ENCODE measurements at places on chromosomes 1 and 21.
A peak's percentile ranks its signal among the peaks of the same experiment; 100 is the strongest.

DNA sequence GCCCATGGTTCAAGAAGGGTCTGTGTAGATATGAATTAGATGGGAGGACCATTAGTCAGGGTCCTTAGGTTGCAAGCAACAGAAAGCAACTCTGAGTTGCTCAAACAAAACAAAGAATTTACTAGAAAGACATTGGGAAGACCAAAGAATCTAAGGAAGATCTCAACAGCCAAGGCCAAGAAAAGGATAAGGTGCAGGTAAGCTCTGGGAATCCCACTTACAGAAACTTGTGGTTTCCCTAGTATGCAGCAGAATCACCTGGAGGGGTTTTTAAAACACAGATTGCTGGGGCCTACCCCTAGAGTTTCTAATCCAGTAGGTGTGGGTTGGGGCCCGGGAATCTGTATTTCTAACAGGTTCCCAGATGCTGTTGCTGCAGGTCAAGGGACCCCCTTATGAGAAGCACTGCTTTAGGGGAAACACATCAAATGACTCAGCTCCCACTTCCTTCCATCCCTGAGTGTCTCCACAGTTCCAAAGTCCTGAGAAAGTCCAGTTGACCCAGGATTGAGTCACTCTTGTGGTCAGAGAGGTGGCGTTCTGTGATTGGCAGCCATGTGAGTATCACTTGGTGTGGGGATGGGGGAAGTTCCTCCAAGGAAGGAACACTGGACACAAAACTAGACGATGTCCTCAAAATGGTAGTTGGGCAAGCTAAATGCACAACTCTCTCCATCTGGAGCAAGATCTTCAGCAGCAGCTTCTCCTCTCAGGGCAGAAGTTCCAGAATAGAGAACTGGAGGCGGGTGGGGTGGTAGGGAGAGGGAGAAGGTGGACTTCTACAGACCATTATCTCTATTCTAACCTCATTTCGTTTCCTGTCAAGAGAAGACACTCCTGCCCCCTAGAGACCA lies 24.2 kb upstream of the EYA3 start:
- DNase-seq = no peak

GRCh38 chr1:213244664-213245091 lies 193.6 kb downstream of the RPS6KC1 start:
- no peak for DNase-seq

- no peak for DNase-seq
These were observed 494.2 kb downstream of the NEGR1 start for GRCh38 chr1:71788113-71788512.

DNA sequence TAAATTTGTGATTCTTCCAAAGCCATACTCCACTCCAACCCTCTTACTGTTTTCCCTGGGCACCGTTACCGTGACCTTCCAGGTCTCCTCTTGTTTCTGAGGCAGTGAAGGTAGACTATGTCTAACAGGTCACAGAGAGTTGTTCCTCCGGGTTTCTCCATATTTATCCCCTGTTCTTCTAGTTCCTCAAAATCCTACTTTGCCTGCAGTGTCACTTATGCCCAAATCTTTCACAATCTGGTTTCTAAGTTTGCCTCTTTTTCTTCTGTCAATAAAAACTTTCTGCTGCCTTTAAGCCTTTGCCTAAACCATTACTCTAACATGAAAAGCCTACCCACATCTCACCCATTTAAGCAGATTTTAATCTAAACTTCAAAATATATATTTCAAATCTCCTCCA lies 87.7 kb downstream of the C4BPA start:
- DNase-seq = no peak

DNA sequence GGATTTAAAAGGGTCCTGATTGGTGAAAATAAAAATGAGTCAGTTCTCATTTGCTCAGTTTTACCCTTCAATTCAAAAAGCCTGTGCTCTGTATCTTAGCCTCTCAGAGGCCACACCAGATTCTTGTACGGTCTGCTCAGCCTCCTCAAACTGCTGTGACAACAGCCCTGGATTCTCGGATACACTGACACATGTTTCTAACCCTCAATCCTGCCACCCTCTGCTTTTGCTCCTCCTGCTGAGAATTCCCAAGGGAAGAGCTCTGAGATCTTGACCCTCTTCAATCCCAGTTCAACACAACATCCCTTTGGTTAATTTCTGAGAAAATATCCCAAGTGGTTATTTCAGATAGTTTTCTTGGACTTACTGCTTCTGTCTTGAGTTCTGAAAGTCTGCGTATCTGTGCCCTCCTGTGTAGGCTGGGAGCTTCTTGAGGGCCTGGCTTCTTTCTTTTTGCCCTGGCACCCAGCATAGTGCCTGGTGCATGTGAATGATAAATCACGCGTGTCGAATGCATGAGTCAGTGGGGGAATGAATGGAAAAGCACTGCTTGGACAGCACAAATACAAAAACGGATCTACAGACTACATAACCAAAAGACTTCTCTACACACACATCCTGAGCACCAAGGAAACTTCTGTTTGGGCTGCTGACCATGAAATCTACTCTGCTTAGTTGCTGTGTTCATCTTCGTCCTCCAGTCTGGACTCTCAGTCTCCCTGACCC lies 24.5 kb downstream of the IRF2BP2 start:
- DNase-seq = no peak

DNA sequence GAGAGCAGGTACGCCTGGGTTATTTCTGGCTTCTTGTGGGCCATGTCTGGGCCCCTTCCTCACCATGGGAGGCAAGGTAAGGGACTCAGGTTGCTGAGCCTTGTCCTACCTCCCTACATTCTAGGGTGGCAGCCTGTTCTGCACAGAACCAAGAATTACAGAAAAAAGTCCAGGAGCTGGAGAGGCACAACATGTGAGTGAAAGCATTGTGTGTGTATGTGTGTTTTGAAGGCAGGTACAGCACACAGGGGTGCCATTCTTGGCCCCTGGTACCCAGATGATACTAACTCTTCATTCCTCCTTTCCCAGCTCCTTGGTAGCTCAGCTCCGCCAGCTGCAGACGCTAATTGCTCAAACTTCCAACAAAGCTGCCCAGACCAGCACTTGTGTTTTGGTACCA lies 4.4 kb downstream of the JTB start:
- no peak for DNase-seq

DNA sequence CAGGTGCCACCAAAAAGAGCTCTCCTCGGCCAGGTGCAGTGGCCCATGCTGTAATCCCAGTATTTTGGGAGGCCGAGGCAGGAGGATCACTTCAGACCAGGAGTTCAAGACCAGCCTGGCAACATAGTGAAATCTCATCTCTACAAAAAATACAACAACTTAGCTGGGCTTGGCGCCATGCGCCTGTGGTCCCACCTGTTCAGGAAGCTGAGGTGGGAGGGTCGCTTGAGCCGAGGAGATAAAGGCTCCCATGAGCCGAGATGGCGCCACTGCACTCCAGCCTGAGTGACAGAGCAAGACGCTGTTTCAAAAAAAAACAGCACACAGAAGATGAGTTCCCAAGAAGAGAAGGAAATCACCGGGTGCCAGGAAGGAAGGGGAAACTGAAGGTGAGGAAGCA lies 67.0 kb downstream of the CHD5 start:
- no peak for DNase-seq

DNA sequence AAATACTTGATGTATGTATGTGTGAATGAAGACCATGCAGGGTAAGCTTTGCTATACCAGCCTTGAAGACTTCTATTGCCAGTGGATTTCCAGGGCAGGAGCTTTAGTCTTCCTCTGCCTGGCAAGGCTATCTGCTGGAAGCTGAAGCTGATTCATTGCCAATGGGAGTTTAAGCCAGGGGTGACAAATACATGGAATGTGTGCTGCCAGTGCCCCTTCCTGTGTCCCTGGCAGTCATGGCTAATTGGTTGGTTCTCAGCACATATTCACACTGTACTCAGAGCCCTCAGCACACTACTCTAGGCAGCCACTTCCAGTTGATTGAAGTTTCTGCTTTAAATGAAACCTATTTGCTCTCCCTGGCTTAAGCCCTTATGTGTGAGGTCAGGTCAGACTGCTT lies 1.5 kb downstream of the ZSCAN20 start:
- no peak for DNase-seq

GRCh38 chr1:33181921-33182341 lies at the start of gene TRIM62:
Gene TRIM62 (minus strand): TSS chr1:33182043. CDS start chr1:33181432, 611 bp downstream.
- DNase-seq = peak; percentile 75

- no peak for DNase-seq
These were observed 22.7 kb downstream of the WDTC1 start for GRCh38 chr1:27257155-27257554.

GRCh38 chr1:25760871-25761270 lies 39.1 kb upstream of the SELENON start:
- no peak for DNase-seq

DNA sequence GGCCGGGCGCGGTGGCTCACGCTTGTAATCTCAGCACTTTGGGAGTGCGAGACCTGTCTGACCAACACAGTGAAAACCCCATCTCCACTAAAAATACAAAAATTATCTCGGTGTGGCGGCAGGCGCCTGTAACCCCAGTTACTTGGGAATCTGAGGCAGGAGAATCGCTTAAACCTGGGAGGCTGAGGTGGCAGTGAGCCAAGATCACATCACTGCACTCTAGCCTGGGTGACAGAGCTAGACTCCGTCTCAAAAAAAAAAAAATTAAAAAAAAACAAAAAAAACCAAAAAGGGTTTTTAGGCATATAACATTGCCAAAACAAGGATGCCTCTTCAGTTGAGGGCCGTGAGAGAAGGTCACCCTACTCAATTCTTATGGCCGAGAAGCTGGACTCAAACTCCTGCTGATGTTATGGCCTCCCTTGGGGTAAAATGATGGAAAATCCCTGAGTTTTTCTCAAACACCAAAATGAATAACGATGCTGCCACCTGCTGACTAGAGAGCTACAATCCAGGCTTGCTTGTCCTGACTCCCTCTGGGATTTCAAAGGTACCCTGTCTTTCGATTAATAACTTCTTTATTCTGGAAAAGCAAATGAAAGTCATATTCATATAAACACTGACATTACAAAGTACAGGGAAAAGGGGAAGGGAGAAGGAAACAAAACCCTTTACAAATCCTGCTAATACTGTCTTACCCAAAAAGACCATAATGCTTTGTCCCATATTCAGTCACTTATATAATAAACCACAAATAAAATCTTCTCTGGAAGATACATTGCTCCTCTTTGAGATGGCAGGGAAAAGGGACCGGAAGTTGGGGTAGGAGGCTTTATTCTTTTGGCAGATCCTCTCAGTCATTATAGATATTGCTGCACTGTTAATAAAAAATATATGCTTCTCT lies 10.7 kb downstream of the RAB42 start:
- DNase-seq = no peak

GRCh38 chr1:151995774-151996173 lies 2.1 kb upstream of the S100A10 start:
- no peak for DNase-seq

DNA sequence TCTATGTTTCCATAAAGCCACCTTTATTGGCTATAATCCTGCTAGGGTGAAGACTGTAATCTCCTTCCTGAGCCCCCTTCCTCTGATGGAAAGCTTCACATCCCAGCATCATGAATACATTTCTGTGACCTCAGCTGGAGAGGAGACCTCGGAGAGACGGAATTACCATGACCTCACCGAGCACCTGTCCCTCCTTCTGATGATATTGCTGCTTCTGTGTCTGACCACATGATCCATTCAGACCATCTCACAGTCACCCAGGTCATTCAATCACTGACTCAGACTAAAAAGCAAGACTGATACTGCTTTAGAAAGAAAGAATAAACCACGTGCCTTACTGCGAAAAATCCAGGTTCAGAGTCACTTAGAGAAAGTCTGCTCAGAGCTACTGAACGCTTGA lies 8.8 kb downstream of the KCND3 start:
- no peak for DNase-seq

GRCh38 chr1:183461350-183461749 lies 10.9 kb upstream of the SMG7 start:
- DNase-seq = no peak

DNA sequence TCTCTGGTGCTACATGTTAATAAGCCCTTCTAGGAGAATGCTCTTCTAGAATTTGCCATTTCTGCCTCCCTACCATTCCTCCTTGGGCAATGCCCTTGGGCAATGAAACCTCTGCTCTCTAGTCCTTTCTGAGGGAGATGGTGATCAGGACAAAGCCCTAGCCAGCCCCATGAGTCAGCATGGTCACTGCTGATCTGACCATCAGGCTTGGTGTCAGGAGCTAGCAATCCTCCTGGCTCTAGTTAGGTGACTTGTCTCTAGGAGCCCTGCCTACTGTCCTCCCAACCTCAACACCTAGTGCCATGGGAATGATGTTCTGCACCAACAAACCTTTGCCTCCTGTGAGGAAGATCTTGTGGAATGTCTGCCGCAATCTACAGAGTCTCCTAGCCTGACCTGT lies 89.8 kb downstream of the NMNAT2 start:
- DNase-seq = no peak

DNA sequence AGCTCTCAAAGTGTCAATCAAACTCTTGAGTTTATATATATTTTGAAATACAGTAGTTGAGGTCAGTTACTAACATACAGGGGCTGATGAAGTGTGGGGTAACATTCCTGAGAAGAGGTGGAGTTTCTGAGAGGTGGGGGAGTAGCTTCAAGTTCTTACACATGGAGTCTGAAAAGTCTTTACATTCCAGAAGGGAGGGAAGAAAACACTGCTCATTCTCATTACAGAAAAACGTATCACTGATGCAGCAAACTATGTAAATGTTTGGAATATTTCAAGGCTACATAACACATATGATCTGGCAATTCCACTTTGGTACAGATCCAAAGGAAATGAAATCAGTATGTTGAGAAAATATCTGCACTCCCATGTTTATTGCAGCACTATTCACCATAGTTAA lies 1065.8 kb upstream of the B3GALT2 start:
- DNase-seq = no peak

GRCh38 chr1:33228935-33229487 lies 27.3 kb upstream of the ZNF362 start:
- DNase-seq = no peak

DNA sequence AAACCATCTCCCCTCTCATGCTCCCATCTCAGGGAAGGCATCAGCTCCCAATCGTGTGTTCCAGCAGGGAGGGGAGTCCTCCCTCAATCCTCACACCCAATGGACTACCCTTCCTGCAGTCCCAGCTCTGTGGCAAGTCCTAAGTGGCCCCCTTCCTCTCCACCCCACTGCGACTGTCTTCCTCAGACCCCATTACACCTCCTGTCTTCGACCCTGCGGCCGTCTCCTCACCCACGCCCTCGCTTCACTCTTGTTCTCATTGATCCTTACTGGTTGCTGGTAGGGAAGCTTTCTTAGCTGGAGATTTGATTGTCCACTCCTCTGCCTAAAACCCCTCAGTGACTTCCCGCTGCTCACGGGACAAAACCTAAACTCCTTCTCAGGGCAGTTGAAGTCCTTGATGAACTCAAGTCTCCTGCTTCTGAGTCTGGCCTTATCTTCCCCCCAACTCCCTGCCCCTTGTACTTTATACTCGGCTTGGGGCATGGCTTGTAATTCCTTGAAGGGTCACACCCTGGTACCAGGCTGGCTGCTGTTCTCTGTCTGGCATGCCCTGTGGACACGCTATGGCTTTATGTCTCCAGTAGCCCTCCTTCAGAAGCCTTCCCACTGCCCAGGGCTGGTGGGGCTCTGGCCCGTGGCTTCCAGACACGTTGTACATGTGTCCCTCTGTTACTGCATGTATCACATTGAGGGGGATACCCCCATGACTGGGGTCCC lies 2.3 kb upstream of the EPS8L3 start:
- peak; percentile 19 for DNase-seq

- DNase-seq = peak; percentile 79
These were observed at the start of gene UBQLN4 for GRCh38 chr1:156053768-156054499. Gene UBQLN4 (minus strand): TSS chr1:156053798. CDS start chr1:156053701, 97 bp downstream.

- no peak for DNase-seq
These were observed 41.3 kb upstream of the BMP8B start for GRCh38 chr1:39829791-39830533.

GRCh38 chr1:104921525-104921924 lies 1171.8 kb downstream of the AMY1C start:
- no peak for DNase-seq

- DNase-seq = no peak
These were observed 155.2 kb downstream of the FOXD2 start for GRCh38 chr1:47593013-47593568.

All from breast epithelium (tissue), 4 donors.